Glomerular endothelial cell (primary cell): ENCODE measurements at places on chromosomes 1 and 21.

GRCh38 chr1:38671221-38671620, 188.4 kb downstream of the RRAGC start:
- DNase-seq, result no peak

DNA sequence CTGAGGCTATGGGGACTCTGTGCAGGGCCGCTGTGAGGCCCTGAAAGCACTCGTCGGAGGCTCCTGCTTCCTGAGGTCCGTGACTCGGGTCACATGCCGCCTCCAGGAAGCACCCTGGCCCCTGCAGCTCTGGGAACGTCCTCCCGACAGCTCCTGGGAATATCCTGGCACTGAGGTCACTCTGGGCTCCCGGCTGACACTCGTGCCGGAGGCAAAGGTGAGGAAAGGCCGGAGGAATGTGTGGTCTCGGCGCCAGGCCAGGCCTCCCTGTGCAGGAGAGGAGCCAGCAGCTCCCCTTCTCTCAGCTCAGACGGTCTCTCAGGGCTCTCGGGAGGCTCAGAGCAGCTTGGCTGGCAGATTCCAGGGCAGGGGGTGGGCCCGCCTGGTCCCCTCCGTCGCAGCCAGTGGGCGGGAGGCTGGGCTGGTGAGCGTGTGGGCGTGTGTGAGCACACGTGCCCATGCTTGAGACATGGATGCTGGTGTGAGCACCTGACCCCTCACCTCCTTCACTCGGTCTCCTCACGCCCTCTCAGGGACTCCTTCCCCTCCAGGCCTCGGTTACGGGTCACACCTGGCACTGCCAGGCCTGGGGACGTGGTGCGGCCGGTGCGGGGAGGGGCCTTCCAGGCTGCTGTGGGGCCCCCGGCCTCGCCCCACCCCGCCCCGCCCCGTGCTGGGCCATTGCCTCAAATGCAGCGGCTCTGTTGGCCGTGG, 5.5 kb upstream of the RNF223 start:
- DNase-seq, result peak; percentile 27

DNA sequence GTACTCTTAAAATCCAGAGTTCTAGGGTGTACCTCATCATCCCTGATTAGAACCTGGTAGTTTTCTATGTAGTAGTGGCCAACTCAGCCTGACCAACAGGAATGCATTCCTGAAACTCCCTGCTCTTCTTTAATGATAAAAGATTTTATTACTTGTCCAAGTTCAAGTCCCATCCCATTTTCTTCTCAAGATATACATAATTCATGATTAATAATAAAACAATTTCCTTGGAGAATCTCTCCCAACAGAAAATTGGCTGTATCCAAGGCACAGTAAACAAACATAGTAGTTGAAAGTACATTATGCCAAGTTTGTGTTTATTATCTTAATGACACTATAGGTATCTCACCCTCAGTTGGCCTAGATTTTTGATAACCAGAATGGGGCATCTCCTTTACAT, 714.1 kb upstream of the ADAMTS5 start:
- DNase-seq, result no peak

GRCh38 chr1:169844941-169845608, 48.6 kb downstream of the SCYL3 start:
- no peak for DNase-seq

GRCh38 chr1:109721042-109721441, 9.0 kb downstream of the GSTM5 start:
- no peak for DNase-seq

- DNase-seq, result no peak
Measured at GRCh38 chr1:145922266-145922665, 3.7 kb upstream of the PEX11B start.

DNA sequence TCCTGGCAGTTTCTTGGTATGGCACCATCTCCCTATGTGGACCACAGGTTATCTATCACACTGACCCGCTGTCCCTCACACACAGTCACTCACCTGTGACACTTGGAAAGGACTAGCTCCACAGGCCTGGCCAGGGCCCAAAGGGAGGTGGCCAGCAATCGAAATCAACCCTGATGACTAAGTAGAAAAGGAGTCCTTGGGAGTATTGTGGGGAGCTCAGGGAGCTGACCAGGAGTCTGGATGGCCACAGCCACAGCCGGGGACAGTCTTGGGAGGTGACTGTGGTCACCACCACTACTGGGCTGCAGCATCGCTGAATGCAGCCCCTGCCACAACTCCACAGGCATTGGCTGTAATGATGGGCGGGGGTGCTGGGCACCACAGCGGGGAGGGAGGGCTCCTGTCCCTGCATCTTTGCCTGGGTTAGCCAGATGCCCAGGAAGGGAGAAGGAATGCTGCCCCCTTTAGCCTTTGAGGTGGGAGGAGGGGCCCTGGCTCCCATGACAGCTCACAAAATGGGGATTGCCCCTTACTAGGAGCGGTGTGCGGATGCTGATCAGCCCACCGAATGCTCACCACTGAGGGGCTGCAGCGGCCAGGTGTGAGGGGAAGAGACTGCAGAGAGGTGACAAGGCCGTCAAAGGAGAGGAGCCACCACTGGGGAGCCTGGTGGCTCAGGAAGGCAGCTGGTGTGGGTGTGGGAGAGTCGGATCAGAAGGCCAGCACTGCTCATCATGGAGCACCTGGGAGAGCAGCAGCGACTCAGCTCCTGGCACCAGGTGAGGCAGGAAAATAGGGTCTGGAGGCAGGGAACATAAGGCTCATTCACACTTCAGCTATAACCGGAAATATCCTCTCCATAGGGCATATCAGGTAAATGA, 61.3 kb downstream of the H3-3A start:
- DNase-seq, result no peak

DNA sequence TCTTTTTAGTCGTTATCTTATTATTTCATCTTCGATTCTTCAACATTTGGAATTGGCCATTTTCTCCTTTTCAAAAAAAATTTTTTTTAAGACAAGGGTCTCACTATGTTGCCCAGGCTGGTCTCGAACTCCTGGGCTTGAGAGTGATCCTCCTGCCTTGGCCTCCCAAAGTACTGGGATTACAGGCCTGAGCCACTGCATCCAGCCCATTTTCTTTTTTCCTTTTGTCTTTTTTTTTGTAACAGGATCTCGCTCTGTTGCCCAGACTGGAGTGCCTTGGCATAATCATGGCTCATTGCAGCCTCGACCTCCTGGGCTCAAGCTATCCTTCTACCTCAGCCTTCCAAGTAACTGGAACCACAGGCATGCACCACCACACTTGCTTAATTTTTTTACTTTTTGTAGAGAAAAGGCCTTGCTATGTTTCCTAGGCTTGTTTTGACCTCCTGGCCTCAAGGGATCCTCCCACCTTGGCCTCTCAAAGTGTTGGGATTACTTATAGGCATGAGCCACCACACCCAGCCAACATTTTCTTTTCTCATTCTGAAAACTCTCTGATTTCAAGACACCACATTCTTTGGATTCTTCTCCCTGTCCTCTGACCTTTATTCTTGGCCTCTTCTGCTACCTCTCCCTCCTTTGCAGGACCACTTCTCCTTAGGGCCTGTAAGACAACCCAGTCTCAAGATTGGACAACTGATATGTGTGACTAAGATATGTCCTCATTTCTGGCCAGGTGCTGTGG, 6.0 kb upstream of the MAP1LC3C start:
- no peak for DNase-seq

DNA sequence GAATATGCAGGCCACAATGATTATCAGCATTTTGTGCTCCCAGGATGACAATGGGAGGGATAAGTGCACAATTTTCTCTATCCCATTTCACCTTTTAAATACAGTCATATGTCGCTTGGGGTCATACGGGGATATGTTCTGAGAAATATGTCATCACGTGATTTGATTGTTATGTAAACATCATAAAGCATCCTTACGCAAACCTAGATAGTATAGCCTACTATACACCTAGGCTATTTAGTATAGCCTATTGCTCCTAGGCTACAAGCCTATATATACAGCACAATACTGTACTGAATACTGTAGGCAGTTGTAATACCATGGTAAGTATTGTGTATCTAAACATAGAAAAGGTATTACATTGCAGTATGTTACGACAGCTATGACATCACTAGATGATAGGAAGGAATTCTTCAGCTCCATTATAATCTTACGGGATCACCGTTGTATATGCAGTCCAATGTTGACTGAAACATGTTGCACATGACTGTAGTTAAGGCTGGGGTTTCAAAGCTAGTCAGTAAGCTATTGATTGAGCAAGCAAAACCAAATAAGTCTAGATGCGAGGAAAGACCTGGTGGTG, 18.9 kb downstream of the RUSC1 start:
- no peak for DNase-seq

DNA sequence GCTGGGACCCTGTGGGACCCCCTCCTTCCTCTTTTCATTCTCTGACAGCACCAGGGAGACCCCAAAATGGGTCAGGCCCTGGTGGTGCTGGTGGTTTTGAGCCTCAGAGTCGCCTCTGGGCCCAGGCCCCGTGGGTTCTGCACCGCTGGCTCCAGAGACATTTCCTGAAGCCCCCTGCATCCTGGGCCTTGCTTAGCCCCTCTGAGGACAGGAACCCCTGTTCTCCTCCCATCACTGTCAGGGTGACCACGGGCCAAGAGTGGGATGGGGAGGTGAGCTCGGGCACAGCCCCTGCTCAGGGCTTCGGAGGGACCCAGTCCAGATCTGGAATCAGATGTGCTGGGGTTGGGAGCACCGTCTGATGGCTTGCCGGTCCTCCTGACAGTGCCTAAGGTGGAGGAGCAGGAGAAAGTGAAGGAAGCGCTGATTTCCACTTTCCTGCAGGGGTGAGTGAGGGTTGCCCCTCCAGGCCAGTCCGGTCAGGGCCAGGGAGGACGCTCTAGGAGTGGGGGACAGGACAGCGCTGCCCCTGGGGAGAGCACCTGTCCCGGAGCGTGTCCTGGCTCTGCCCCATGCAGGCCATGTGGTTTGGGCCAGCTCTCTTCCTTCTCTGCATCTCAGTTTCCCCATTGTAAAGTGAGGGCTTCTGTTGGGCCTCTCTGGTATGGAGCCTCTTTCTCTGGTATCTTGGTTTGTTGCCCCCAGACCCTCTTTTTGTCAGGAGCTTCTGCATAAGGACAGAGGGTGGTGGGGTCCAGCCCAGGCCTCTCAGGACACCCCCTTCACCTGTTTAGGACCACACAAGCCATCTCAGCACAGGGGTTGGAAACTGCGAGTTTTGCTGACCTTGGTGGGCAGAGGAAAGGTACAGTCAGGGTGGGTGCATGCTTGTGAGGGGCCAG, 71.0 kb downstream of the TRIM11 start:
- DNase-seq, result no peak

GRCh38 chr1:21022279-21023040, 154.2 kb downstream of the EIF4G3 start:
- DNase-seq, result peak; percentile 100
